ENCODE measurements at places on chromosomes 2 and 18. TPM values are rescaled to one million over a fixed set of nuclear protein-coding genes. Genes with fewer than 3 reads are reported as not detected.

Gene ARL4C
- total RNA-seq, result 15.6 TPM

GRCh38 chr18:13661051-13661778 lies 65.1 kb downstream of the FAM210A start:
- no peak for DNase-seq

DNA sequence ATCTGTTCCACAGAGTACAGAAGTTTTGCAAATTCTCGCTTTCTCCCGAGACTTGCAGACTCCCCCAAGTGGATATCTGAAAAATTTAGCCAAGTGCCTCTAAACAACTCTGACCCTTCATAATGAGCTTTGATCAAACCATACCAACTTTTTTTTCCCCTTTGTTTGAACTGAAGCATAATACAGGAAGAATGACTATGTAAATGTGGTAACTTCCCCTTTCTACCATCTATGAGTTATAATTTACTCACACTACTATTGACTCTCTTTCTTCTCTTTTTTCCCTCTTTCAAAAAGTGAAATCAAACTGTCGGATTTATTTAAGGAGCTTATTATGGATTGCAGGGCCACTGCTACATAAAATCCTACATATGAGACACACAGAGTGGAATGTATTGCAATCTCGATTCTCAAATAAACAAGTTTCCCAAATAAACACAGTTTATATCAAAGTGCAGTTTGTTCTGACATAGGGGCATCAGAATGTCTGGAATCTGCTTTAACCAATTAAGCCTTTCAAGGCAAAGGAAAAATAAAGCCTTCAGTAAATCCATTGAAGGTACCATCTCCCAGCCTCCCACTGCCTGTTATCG lies 1.4 kb upstream of the ZNF804A start:
- DNase-seq, result peak; percentile 93

GRCh38 chr18:26802330-26803200 lies 62.9 kb downstream of the AQP4 start:
- no peak for DNase-seq

Gene C2orf74
- 4.8 TPM for total RNA-seq

GRCh38 chr2:144136297-144137010 lies 383.5 kb downstream of the ZEB2 start:
- no peak for DNase-seq

GRCh38 chr2:11187083-11187619 lies 31.9 kb downstream of the SLC66A3 start:
- DNase-seq, result no peak

GRCh38 chr2:42775810-42776209 lies 11.9 kb upstream of the OXER1 start:
- DNase-seq, result no peak

- no peak for DNase-seq
These were observed 18.7 kb downstream of the SH3BP4 start for GRCh38 chr2:234970477-234970882.

Gene SP100
- 45.8 TPM for total RNA-seq

GRCh38 chr2:50648041-50648700 lies 383.8 kb downstream of the NRXN1 start:
- DNase-seq, result no peak

- DNase-seq, result no peak
These were observed 121.4 kb downstream of the ZNF236 start for GRCh38 chr18:76943542-76944339.

GRCh38 chr2:3377279-3377611 lies 373 bp downstream of the EIPR1 start:
- DNase-seq, result no peak

DNA sequence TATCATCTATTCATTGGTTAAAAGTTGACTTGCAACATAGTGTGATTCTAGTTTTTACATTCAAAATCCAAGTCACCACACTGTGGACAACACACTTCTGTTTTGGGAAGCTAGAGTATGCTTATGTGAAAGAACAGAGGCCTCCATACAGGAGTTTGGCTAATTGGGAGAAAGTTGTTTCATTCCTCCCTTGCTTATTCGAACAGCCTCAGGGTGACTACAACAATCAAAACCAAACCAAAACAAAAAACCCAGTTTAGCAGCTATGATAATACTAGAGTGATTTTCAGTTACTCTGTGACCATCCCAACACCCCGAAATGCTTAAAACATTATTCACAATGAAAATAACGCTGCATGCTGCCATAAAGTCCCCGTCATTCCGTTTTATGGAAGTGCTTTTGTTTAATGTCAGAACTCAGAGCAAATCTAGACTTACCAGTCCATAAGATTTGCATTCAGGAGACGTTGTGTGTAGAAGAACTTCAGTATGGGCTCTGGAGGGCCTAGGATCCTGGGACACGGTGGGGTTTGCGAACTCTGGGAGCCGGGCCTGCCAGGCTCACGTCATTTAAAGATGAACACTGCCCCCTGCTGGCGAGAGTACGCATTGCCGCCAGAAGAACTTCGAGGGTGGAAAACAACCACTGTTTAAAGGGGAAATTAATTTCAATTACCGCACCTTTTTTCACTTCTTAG lies 111.4 kb downstream of the FTCDNL1 start:
- peak; percentile 57 for DNase-seq

GRCh38 chr2:101205521-101206479 lies 46.9 kb upstream of the CNOT11 start:
- DNase-seq, result no peak

Gene KLF7
- 22.6 TPM for total RNA-seq

Gene ACVR2A
- total RNA-seq, result 1.9 TPM

DNA sequence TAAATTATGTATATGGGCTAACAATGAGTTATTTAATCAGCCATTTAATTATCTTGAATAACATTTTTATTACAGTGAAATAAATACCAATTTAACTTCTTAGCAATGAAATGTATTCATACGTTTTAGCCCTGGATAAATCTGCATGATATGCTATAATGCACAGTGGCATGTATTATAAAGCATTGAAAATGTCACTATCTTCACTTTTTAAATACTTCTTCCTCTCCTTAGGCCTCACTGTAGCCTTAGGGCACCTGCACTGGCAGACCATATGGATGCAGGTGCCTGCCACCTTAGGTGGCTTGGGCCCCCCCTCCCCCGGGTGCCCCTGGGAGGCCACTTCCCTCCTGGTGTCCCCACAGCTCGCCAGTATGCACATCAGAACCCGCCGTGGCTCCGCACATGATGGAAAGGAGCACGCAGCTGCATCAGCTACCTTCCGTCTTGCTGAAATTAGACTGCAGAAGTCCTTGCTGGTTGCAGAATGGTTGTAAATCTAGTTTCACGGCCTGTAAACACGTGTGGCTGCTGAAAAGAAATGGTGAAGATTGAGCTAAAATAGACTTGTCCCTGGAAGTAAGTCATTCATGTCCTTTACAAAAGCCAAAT lies 56.7 kb downstream of the ADI1 start:
- DNase-seq, result no peak

DNA sequence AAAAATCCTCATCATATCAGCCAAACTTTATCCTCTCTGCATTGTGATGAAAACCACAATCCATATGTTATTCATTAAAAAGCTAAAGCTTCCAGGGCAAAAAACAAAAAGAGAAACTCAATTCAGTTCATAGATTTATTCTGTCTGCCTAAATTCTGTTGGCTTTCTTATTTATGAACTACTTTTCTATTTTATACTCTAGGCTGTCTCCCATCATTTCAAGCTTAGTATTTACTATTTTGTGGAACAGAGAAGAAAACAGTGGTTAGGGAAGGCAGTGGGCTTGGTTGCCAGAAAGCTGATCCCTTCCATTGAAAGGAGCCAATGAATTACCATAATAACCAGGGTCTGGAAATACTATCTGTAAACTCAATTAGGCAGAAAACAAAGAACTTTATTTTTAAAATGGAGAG lies 71.8 kb downstream of the RAPH1 start:
- no peak for DNase-seq

Gene TMEM247
- not detected for total RNA-seq

DNA sequence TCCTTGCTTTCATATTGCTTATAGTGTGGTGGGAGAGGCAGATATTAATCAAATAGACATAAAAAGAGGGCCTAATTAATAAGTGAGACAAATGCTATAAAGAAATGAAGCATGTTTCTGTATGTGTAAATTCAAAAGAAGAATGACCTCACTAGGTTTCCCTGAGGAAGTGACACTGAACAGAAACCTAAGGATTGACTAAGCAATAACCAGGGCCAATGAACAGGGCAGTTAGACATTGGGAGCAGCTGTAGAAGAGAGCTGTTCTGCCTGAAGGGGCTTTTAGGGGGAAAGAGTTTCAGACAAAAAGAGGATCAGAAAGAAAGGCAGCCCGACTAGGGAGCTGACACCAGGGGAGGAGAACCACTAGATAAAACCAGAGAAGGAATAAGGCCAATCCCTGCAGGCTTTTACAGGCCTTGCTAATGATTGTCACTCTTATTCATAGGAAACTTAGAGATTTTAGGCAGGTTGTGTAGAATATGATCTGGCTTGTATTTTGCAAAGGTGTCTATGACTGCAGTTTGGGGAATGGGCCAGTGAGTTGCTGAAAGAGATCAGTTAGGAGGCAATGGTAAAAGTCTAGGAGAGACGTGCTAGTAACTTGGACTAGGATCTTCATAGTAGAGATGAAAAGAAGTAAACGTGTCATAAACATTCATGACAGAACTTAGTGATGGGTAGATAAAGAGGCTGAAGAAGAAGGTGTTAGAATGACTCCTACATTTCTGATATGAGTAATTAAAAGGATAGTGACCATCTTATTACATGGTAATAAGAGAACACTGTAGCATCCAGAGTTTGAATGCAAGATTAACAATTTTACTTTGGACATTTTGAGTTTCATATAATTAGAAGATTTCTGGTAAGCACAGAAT lies 26.8 kb upstream of the NABP1 start:
- no peak for DNase-seq

- no peak for DNase-seq
These were observed 99.0 kb downstream of the NETO1 start for GRCh38 chr18:72768681-72769229.

- no peak for DNase-seq
These were observed at the start of gene FAP for GRCh38 chr2:162243294-162243693. TSS of gene FAP (minus strand) at chr2:162243445. CDS start at chr2:162243327, 118 bp downstream.

DNA sequence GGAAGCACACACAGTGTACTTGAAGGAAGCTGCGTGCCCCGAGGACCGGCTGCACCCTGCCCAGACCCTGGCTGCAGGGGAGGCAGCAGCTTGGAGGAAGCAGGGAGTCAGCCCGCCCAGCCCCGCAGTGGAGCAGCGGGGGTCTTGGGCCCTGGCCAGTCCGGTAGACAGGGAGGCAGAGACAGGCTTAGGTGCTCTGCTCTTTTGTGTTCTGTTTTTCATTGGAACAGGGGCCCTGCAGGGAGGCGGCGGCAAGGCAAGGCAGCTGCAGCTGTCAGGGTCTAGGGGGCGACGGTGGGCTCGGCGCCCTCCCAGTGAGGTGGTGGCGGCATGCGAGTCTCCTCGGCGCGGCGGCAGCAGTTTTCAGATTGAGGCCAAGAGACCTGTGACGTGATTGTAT lies 53.3 kb upstream of the TFCP2L1 start:
- no peak for DNase-seq

- DNase-seq, result no peak
These were observed 47.4 kb downstream of the BIN1 start for GRCh38 chr2:127059559-127059958.

Gene LCT
- 0.27 TPM for total RNA-seq

DNA sequence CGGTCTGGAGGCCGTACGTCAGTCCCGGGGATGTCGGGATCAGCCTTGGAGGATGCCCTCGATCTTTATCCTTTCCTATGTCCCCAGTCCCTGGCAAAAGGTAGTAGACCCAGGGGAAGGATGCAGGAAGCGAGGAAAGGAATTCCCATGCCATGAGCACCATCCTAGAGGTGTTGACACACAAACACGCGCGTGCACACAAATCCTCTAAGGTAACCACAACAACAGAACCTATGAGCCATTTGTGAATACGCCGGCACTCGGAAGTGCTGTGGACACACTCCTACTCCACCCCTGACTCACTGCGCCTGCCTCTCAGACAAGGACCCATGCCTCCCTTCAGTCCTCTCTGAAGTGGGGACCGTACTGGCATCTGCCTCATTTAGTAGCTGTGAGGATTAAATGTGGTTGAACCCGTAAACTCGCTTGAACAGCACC lies 11.3 kb upstream of the MLPH start:
- DNase-seq, result no peak

GRCh38 chr18:60698901-60699300 lies 326.3 kb upstream of the MC4R start:
- DNase-seq, result no peak

DNA sequence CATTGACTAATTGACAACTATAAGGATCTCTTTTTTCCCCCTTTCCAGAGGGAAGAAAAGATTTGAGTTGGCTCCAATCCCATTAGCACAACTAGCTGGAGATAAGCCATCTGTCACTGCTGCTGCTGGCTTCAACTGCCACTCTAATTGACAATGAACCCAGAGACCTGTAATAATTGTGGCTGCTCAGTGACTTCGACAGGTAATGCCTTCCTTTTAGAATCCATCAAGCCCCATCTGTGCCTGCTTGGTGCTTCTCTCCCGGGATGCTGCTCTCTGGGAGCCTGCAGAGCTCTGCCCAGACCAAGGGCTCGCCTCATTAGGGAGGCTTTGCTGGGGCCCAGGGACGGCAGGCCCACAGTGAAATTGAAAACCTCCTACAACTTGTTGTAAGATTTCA lies 376.7 kb upstream of the SOX11 start:
- no peak for DNase-seq

Gene PAX8
- 1.3 TPM for total RNA-seq

DNA sequence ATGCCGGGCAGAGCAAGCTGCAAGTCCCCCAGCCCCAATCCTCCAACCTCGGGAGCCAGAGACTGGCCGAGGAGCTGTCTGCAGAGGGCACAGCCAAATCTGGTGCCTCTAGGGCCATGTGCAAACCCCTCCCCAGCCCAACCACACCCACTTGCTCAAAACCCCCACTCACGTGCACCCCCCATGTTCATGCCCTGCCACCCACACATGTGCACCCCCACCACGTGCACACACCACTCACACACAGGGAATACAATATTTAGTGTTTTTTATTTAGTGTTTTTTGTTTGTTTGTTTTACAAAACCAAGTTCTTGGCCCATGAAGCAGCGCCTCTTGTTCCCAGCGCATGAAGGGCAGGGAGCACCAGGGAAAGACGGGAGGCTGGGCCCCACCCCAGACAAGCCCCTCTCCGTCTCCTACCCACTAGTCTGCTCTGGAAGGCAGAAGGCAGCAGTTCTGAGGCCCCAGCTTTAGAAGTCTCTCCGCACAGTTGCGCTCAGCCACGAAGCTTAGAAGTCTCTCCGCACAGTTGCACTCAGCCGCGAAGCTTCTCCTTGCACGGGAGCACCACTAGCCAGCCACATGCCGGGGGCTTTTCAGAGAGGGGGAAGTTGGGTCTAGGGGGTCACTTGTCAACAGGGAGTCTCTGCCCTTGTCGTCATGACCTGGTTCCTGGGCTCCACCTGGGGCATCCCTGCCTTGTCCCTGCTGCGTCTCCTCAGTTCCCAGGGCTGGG lies 276.1 kb upstream of the HDAC4 start:
- DNase-seq, result no peak

Gene FSIP2
- total RNA-seq, result 1.1 TPM

DNA sequence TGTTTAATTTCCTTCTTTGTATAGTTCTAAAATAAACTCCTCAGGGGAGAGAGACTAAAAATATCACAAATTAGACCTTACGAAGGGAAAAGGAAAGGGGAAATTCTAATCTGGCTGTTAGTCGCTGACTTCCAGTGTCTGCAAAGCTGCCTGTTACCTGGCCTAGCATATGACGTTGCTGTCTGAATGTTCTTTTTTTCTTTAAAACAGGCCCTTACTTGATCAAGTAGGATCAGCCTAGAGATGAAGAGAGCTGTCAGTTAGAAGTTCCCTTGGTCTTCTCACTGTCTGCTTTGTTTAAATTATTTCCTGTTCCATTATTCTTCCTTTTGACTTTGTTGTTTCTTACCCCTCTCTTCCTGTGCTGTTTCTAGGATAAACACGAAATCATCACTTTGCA lies 11.2 kb downstream of the NCK2 start:
- no peak for DNase-seq

All from hematopoietic multipotent progenitor cell (in vitro differentiated cells).